ENCODE measurements at places on chromosomes 5 and 9.

DNA sequence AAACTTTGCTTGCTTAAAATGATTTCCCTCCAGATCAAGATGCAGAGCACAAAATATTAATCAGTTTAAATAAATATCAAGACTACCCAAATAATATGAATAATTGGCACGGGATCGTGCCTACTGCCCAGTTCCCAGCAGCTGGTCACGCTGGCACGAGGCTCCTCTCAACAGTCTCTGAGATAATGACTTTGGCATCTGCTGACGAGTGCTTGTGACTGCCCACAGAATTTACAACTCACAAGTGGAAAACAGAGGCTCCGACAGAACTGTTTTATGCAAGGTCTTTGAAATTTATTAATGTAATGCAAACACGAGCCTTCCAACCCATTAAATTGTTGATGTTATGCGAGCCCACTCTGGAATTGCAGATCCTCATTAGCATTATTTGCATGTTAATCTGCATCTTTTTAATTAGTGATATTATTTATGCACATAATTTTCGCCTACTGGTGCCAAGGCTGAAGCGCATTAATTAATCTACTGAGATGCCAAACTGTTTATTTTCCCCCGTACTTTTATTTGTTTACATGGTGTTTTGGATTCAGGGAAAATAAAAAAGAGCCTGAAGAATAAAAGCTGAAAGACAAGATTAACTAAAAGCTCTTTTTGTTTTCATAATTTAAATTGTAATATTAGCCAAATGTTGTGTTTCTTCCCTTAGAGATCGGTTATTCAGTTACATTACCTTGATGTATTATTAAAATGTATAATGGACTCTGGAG, 369.3 kb upstream of the IRX1 start:
- DNase-seq: no peak

DNA sequence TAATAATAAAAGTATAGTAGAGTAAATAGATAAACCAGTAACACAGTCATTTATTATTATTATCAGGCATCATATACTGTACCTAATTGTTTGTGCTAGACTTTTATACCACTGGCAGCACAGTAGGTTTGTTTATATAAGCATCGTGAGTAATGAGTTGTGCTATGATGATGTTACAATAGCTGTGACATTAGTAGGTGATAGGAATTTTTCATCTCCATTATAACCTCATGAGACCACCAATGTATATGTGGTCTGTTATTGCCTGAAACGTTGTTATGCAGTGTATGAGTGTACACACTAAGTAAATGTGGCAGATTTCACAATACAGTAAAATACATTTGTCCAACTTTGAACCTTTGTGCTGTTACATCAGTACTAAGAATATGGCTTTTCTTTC, 72.7 kb upstream of the SPATA31D4 start:
- DNase-seq: no peak

- DNase-seq: no peak
Measured at GRCh38 chr9:27203783-27204182, 93.2 kb downstream of the EQTN start.

DNA sequence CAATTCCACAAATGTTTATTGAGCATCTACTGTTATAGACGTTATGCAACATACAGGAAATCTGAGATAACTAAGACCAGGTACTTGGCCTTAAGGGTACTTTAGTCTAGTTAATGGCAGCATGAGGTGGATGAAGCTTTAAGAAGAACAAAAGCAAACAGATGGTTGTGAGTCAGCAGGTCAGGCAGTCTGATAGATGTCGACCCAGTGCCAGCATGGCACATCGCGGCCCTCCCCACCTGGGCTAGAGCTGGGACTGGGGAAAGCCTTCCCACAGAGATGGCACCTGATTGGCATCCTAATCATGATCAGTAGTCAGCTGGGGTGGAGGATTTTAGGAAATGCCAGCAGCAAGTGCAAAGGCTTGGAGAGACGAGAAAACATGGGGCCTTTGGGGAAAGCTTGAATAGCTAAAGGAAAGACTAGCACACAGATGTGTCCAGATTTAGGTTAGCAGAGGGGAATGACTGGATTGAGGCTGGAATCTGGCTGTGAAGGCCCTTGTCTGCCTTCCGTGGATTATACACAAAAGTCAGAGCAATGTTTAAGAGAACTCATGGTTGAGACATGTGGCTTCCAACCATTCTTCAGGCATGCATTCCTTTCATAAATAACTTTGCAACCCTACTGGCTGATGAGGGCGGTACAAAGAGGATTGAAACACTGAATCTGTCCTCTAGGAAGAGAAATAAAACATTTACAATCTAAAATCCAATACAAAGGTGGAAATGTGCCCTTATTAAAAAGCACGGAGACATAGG, 395.4 kb upstream of the WWC1 start:
- no peak for DNase-seq

DNA sequence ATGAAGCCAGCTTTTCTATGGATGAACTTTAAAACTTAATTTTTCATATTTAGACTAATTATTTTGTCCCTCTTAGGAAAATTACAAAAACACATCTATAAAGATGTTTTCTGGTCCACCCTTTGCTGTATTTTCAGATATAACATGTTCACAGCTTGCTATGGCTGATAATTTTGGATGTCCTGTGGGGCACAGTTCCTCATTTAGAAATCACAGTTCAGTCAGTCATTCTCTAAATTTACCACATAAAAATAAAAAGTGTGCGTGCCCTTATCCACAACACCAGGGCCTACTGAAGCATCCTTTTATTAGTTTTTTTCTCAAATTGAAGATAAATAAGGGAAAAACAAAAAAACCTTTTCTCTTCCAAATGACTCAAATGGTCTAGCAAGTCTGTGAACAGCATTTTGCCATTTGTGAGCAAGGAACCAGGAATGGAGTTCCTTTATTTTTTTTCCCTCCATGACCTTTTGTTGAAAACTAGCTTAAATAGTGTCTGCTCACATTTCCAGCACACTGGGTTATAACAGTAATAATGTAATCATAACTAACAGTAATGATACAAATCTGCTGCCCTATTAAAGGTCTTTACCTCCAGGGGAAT, 87.1 kb downstream of the CEMIP2 start:
- DNase-seq: no peak

DNA sequence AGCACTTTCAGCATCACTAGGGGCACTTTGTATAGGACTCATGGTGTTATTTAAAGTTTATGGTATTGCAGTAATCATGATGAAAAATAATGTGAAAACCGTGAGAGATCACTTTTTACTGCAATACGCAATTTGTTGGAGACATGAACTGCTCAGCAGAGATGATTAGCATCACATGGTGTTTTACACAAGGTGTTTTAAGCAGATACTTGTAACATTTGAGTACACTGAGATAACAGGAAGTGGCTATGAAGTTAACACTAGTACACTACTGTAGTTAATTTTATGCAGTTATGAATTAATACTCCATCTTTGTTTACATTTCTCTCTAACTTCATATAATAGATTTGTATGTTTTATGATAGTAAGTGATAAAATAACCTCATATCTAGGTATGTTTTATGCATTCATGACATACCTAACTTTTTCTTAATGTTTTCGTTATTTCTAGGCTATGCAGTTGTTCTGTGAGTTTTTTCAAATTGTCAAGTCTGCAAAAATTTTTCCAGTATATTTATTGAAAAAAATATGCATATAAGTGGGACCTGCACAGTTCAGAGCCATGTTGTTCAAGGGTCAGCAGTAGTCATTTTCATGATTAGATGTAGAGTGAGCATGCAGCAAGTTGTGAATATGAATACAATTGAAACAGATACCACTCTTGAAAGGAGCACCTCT, 13.0 kb downstream of the SUB1 start:
- DNase-seq: no peak

GRCh38 chr9:84947412-84947972, 278.0 kb downstream of the NTRK2 start:
- DNase-seq: no peak

DNA sequence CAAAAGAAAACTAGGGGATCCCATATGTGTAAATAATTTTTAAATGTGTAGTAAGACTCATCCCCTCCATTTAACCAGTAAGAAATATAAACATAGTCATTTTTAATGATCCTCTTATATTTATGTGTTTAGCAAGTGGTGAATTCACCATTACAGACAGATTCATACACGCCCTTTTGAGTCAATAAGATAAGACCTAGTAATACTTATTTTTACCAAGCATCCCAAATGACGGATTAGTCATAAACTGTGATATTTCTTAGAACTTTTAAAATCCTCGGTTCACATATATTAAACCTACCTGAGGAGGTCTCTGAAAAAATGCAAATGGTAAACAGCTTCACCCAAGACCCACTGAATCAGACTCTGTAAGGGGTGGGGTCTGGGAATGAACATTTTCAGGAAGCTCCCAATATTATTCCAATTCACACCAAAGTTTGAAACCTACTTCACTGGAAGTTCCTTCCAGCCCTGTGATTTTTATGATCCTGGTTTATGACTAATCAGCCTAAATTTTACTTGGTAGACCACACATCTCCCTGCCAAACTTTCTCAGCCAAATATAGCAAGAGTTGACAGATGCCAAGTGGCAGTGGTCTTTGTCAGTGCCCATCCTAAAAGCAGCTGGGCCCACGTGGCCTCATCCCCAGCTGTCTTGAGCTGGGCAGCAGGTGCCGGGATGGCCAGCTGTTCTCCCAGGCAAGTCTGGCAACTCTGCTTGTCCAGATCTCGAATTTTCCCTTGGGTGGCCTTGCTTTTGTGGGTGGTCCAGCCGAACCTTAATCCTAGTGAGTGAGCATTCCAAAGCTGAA, 559.0 kb upstream of the RGMB start:
- no peak for DNase-seq

DNA sequence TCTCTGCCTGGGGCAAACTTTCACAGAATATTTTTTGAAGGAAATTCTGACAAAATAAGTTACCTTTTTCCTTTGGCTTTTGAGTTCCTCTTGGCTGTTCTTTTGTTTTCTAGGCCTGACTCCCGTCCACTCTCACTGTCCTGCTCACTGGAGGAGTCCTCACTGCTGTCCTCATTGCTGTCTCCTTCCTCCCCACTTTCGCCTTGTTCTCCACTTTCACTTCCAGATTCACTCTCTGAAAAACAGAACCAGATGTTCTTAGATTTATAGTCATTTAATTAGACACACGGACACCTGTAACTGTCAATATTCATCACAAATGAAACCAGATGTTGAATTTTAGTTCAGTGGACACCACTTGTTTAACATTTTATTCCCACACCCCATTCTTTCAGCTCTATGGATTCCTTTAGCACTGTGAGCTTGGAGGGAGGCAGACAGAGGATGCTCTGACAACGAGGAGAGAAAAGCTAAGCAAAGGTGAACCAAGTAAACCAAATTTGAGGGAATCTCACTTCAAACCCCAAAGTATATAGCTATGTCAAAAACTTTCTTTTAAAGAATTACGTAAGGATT, 180.7 kb downstream of the AP3B1 start:
- DNase-seq: no peak

DNA sequence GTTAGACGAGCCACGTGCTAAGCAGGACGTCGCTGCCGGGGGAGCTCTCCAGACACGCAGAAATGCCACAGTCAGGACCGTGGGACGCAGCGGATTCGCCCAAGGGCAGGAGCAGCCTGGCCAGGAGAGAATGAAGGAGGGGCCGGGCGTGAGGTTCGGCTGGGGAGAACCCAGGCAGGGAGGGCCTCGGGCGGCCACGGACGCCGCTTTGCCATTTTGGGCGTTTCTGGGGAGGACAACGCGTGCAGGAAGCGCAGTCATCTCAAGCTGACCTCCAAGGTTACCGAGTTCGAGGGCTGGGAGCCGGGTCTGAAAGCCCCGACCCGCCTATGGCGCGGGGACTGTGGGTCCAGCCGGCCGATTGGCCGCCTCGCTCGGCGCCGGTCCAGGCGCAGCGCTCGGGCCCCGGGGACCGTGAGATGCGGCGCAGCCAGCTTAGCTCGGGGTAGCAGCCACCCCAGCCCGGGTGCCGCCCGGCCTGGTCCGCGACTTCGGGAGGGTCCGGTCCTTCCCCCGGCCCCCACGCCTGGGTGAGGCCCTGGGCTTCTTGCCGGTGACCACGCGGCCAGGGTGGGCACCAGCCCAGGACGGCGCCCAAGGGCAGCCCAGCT, 760 bp upstream of the MAN1B1 start:
- peak; percentile 18 for DNase-seq

DNA sequence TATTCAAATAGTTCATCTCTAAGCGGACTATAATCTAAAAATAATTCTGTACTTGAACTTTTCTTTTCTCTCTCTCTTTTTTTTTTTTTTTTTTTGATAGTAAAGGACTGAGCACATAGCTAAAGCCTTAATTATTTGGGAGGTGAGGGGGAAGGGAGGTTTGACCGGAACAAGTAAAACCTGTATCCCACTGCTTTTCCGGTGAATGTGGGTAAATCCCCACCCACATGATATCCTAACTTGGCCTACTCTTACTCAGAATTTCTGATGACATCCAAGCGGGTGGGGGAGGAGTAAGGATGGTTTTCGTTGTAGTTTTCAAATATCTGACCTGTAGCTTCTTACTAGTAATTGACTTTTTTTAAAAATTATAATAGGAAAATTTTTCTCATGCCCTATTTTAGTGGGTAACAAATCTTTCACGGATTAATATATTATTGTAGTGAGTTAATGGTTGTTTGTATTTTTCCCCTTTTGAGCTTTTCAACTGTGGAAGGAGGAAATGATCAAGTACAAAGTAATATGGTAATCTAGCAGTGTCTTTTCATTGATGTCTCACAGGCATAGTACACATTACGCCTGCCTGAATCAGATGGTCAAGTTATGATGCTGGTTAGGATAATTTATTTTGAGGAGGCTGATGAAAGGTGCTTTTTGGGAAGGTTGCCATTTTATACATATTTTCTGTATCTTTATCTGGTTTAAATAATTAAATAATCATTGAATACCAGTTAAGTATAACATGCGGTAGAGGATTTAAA, 2.2 kb upstream of the ELL2 start:
- no peak for DNase-seq

GRCh38 chr9:130431536-130432303, 13.0 kb upstream of the ASS1 start:
- DNase-seq: no peak

DNA sequence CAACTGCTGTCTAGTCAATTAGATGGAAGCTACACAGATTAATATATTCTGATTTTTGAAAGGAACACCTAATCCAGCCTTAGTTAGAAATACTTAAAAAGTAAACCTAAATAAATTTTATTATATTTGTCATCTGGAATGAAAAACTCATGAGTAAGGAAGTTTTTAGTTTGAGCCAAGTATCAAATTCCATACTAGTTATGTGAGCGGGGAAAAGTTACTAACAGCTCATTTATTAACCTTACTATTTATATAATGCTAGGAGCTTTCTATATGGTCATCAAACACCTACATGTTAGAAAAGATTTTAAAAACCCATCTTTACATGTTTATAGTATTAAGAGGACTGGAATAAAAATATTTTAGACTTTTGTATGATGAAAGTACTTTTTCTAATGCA, 41.6 kb upstream of the POU5F2 start:
- DNase-seq: no peak

GRCh38 chr5:138466900-138467710, 1.8 kb downstream of the EGR1 start:
- no peak for DNase-seq

GRCh38 chr9:93268551-93269314, 84.8 kb downstream of the WNK2 start:
- DNase-seq: no peak

- no peak for DNase-seq
Measured at GRCh38 chr9:130924448-130924788, 14.6 kb downstream of the FIBCD1 start.
